ENCODE measurements at places on chromosomes 2 and 18.

DNA sequence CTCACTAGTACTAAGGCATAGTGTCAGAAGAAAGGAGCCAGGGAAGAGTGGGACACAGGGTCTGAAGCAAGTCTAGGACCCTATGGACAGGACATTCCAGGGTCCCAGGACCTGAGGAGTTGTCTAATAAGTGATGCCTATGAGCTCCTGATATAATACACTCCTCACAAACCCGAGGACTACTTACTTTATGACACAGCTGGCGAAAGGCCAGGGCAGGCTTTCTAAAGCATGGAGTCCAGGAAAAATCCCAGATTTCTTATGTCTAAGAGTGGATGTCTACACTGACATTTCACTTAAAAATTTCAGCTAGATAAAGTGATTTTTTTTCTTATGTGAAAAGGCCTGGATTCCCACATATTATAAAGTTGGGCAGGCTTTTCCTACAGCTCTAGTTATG, 502.2 kb upstream of the SETBP1 start:
- no peak for DNase-seq

- no peak for DNase-seq
Observed at GRCh38 chr2:73812635-73813034, 16.1 kb upstream of the STAMBP start.

- no peak for DNase-seq
Observed at GRCh38 chr2:107511970-107512789, 314.5 kb upstream of the RGPD4 start.

DNA sequence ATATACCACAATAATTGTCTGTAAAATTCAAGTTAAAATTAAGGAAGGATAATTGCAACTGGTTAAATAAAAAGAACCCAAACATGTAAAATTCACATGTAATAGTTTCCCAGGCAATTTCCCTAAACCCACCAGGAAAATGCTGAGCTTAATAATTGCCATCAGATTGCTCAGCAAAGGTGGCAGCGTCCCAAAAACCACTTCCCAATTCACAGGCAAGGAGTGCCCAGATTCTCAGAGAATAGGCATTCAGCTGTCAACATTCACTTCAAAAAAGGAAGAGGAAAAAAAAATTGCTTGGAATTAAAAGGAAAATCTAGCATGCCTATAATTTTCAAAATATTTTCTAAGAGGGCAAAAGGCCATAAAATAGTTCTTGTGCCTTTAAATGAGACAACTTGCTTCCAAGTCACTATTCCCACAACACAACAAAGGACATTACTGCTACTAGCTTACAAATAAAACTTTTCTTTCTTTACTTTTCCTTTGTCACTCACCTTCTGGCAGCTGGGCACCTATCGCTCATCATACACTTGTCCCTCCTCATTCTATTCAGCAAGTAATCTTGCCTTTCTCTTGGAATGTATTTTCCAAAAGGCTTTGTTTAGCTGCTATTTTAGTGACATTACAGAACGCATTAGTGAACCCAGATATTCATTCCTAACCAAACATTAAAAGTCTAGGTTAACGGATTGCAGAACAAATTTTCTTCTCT, 15.2 kb downstream of the SRBD1 start:
- DNase-seq, result no peak

Measured in stimulated activated CD4-positive, alpha-beta T cell treated with anti-CD3 and anti-CD28 coated beads, Interleukin-15, amount 100 ng/mL, for 1 hour (primary cell).